Eye (tissue), 1 donor: ENCODE measurements at places on chromosomes 7 and 10.
A peak's percentile ranks its signal among the peaks of the same experiment; 100 is the strongest.

DNA sequence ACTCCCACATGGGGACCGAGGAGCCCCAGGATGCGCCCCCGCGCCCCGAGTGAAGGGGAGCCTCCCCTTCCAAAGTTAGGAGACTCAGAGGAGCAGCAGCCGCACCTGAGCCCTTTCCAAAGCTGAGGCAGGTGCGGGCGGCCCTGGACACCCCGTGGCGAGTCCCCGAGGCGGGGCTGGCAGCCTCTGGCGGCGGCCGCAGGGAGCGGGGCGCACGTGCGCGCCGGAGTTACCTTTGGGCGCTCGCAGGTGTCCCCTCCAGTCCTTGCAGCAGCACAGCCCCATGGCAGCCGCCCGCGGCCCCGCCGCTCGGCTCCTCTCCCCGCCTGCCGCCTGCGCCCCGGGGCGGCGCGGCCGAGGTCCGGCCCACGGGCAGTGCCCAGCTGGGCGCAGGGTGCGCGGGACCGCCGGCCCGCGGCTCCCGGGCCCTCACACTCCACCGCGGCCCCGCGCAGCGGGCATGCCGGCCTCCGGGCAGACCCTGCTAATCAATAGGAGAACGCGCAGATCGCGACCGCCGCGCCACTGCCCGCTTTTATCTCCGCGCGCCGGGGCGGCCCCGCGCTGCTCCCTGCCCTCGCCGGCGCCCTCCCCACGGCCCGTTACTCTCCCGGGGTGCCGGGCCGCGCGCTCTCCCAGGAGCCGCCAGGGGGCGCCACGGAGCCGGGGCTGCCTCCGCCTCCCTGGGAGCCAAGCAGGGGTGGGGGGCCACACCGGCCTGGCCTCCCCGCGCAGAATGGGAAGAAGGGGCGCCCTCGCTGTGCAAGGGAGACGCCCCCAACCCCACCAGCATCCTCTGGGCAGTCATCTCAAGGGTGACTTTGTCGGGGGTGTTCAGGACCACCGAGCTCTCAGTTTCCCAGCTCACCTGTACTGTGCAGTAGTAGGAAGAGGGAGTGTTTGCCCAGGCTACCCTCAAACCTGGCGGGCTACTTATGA lies 80.8 kb downstream of the ARHGAP22 start:
- DNase-seq: peak; percentile 54

GRCh38 chr7:39433550-39433949 lies 132.7 kb upstream of the YAE1 start:
- no peak for DNase-seq

GRCh38 chr7:132248841-132249240 lies 327.4 kb downstream of the PLXNA4 start:
- DNase-seq: no peak

DNA sequence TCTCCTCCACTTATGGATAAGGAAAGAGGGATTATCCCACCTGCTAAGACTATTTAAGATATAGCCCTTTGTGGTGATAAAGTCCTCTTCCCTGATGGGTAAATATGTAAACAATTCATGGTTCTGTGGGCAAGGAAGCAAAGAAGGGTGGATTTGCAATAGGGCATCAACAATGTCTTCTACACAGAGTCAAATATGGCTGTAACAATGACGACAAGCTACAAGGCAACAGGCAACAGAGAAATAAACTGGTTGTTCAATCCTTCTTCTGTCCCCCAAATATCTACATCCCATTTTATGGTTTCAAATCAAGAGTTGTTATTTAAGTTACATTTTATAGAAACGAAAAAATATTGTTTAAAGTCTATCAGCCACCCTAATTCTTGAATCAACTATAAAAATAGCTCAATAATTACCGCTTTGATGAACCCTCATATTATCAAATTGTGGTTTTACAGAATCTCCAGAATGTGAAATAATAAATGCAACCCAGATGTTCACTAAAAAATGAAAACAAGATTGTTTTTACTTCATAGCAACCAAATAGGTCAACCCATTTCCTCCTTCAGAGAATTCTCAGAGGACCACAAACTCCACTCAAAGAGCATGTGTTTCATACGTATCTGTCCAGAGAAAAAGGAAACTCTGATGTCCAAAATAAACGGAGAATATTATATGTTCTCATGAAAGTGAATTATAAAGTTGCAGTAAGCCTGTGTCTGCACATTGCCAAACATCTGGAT lies 13.8 kb downstream of the CYTH3 start:
- DNase-seq: peak; percentile 72

DNA sequence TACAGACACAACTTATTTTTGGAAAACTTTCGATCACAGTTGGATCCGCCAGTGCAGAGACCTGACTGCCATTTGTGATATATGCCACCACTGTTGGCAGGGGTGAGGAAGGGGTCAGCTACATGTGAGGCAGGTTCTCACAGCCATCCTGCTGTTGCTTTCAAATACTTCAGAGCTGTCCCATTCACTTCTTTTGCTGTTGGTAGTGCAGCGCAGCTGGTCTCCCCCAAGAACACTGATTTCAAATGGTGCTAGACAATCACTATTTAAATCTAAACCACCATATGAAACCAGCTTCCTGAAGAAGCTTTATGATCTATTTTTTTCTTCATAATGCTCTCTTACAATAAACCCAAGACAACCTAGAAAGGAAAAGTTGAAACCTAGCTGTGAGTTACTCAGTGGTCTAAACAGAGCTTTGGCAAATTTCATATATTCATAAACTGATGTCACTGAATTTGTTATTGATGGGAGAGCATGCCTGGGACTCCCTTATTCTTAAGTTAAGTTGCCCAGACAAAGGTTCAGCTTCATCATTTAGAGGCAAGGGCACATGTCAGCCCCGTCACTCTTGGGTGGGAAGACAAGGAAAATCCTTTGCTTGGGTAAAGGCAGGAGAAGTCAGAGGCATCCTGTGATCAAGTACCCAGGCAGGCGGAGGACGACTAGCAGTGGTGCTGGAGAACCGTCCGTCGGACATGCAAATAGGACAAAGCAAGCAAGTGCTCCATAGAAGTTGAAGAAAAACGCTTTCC lies 143.4 kb upstream of the KLF14 start:
- no peak for DNase-seq

- no peak for DNase-seq
These were observed 599.4 kb upstream of the ANKRD30A start for GRCh38 chr10:36526033-36526432.

DNA sequence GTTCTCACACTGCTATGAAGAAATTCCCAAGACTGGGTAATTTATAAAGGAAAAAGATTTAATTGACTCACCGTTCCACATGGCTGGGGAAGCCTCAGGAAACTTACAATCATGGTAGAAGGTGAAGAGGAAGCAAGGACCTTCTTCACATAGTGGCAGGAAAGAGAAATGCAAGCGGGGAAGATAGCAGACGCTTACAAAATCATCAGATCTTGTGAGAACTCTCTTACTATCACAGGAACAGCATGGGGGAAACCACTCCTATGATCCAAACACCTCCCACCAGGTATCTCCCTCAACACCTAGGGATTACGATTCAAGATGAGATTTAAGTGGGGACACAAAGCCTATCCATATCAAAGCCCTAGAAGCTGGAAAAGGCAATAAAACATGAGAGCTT lies 130.8 kb downstream of the MDFIC start:
- no peak for DNase-seq

- peak; percentile 78 for DNase-seq
These were observed 38.5 kb upstream of the STEAP4 start for GRCh38 chr7:88344956-88345832.

GRCh38 chr7:99267841-99268576 lies 4.6 kb upstream of the MYH16 start:
- DNase-seq: peak; percentile 14

DNA sequence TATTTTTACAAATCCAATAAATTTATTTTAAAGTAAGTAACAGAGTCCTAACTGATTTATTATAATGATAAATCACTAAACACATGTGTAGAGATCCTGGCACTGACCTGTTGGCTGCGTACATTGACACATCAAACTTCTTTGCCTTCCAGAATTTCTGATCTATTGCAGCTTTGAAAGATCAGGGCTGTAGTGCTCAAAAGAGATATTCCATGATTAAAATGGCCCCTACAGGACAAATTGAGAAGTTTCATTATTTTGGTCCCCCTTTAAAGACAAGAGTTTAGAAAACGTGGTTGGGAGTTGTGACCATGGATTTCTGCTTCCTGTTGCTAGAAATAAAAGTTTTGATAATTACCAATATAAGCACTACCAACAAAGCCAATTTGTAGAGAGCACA lies 87.7 kb upstream of the PDK4 start:
- no peak for DNase-seq

- DNase-seq: peak; percentile 62
These were observed 167.7 kb downstream of the UBE2H start for GRCh38 chr7:129784783-129785684.
